ENCODE measurements at places on chromosomes 16 and 17.

GRCh38 chr16:47599512-47599911 lies 138.4 kb downstream of the PHKB start:
- DNase-seq = no peak

- no peak for DNase-seq
Measured at GRCh38 chr16:72898216-72898825, 149.6 kb downstream of the ZFHX3 start.

- no peak for DNase-seq
Measured at GRCh38 chr17:5344914-5345313, 62.8 kb downstream of the RABEP1 start.

DNA sequence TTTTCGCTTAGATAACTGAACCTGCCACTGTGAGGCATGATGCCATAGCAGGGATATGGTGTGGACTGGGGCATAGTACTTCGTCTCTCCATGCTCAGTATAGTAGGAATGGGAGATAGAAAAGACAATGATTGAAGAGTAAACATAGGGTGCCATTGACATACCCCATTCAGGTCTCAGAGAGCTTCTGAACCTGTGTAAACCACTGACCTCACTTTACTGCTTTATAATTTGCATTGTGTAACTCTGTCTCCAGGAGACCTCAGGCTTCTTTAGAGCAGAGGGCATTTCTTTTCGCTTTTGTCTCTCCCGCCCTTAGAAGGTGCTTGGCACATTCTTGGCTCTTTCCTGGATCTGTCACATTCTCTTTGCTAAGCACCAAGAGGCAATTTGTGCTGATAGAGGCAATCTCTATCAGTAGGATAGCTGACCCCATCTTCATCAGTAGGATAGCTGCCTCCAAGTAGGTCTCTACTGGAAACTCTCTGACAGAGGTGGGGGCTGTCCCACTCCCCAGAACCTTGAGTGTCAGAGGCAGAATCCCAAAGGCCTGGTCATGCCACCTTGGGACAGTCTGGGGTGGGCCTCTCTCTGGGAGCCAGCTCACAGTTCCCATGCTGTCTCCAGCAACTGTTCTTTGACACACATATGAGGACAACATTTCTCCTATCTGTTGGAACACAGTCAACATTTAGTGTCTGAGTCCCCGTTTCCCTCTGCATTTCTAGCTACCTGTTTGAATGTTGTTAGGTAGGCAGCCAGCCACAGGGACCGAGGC lies 181.9 kb downstream of the UTP18 start:
- DNase-seq = no peak

DNA sequence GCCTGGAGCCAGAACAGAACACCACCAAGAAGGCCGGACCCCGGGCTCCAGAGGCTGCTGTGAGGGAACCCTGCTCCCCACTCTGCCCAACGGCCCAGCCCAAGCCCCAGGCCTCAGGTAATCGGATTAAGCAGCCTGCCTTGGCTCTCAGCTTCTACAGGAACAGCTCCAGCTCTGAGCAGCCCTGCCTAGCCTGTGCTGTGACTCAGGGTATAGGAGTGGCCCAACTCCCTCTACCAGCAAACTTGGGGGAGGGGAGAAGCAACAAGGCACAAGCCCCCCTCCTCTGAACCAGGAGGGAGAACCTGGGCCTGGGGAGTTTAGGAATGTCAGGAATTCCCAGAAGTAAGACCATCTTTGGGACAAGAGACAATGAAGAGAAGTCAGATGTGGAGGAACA lies 849 bp upstream of the SOX15 start:
- no peak for DNase-seq

DNA sequence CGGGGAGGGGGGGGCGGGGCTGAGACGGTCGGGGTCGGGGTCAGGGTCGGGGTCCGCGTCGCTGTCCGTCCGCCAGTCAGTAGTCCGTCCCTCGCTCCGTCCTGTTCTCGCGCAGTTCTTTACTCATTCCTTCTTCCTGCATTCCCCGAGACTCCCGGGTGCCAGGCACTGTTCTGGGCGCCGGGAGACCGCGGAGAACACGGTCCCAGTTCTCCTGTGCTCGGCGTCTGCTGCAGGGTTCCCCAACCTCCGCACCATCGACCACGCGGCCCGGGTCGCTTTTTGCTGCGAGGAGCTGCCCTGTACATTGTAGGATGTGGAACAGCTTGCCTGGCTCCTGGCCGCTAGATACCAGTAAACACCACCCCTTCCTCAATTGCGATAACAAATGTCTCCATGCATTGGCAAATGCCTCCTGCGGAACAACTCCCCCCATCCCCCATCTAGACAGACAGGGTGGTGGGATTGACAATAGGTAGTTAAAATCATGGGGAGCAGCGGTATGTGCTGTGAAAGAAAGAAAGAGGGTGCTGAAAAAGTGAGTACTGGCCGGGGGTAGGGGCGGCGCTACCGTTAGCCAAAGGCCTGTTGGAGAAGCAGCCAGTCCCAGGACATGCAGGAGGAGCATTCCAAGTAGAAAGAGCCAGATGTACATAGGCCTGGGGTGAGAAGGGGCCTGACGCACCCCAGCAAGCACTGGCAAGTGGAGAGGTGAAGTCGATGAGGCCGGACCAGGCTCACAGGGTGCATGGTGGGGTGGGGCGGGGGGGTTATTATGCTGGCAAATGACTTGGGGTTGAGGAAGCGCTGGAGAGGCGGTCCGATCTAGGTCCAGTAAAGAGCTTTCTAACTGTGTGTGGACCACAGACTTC lies 631 bp downstream of the TRAF7 start:
- no peak for DNase-seq

DNA sequence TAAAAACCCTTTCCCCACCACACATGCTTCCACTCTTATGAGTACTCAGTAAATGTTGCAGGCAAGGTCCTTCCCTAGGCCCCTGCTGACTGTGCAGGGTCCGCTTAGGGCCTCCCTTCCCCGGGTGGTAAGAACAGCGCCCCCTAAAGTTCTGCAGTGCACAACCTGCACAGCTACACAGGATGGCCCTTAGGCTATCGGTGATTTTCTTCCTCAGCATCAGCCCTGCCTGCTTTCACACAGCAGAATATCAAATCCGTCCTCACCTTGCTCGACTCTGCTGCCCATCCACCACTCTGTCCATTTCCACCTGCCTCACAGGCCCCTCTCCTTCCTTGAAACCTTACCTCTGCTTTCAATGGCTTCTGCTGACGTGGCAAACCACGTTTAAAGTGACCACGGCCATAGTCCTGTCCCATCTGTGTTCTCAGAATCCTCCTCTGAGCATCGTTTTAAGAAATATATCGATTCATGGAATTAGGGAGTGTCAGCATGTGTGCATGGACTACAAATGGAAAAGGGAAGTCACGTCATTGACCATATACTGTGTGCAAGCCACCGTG lies 51.4 kb upstream of the TMEM132E start:
- DNase-seq = no peak

- DNase-seq = no peak
Measured at GRCh38 chr17:51748749-51749604, 409.5 kb downstream of the CA10 start.

- DNase-seq = no peak
Measured at GRCh38 chr17:65389949-65390348, 171.5 kb downstream of the AXIN2 start.

DNA sequence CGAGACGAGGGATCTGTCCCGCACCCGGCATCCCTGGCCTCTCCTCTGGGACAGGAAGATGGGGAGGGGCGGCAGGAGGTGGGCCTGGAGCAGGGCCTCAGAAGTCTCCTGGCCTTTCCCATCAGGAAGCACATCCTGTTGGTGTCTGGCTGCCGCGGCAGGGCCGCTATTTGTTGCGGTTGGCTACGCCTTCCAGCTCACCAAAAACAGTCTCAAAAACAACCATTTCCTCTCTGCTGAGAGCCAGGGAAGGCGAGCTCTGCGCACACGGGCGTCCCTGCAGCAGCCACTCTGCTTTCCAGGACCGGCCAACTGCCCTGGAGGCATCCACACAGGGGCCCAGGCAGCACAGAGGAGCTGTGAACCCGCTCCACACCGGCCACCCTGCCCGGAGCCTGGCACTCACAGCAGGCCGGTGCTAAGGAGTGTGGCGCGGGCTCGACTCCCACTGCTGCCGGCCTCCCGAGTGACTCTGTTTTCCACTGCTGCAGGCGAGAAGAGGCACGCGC lies at the start of gene TMEM204:
TMEM204 (plus strand) TSS at position 224 of the 509 bp plus-strand sequence. CDS start 610 bp downstream, outside the sequence.
- DNase-seq = no peak

- no peak for DNase-seq
Measured at GRCh38 chr17:72863526-72864211, 228.8 kb downstream of the SLC39A11 start.

DNA sequence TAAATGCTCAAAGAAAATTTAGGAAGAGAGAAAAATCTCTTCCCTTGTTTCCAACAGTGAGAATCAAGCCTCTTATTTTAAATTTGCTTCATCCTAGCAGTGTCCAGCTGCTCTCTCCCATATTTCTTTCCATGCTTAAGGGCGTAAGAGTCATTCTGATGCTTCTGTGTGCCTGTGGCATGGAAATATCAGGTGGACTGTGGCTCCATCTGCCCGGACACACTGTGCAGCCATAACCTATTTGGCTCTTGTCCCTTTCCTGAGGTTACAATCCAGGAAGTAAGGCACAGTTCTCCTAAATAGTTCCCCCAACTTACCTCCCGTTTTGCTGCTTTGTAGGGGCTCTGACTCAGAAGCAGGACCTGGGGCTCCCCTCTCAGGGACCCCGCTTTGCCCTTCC lies 6.3 kb upstream of the KRT222 start:
- no peak for DNase-seq

Data from stimulated activated CD4-positive, alpha-beta T cell treated with anti-CD3 and anti-CD28 coated beads, Interleukin-1b, Interleukin-23, amount 100 ng/mL, for 1 hour (primary cell).